H1 (cell line): ENCODE measurements at places on chromosomes 1 and 21. TPM values are rescaled to one million over a fixed set of nuclear protein-coding genes. Genes with fewer than 3 reads are reported as not detected.
A peak's percentile ranks its signal among the peaks of the same experiment; 100 is the strongest.

DNA sequence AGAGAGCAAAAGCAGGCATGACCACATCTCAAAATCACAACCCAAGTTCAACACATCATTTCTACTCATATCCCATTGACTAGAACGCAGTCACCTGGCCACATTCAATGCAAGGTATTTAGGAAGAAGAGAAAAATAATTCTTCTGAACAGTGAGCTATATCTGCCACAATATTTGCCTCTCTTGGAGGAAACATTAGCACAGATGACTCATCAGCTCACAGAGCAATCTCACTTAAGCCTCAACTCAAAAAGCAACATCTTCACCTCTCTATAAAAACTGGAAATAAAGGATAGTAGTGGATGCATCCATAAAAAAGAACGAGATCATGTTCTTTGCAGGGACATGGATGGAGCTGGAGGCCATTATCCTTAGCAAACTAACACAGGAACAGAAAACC, 143.9 kb upstream of the FMN2 start:
- DNase-seq, result no peak

DNA sequence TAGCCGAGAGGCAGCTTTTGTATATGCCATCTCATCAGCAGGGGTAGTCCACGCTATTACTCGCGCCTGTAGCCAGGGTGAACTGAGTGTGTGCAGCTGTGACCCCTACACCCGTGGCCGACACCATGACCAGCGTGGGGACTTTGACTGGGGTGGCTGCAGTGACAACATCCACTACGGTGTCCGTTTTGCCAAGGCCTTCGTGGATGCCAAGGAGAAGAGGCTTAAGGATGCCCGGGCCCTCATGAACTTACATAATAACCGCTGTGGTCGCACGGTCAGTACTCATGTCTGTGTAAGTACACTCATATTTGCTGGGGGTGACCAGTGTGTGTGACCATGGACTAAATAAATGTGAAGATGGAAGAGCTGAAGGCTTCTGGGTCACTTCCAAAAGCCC, 7.4 kb downstream of the WNT2B start:
- DNase-seq, result no peak

DNA sequence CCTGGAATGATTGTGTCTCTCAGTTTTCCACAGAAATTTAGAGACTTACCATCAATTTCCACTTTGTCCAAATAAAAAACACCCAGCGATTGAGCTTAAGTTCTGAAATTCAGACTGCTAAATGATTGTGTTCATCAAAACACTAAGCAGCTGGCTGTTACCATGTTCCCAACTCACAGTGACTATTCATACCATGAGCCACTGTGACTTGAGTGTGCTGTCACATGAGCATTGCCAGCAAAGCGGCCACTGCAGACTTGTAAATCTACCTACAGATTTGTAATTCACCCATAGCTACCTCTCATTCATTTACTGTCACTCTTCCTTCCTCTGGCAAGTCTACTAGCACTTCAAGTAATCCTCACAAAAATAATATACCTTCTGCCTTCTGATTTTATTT, 17.2 kb upstream of the PRKAB2 start:
- no peak for DNase-seq

DNA sequence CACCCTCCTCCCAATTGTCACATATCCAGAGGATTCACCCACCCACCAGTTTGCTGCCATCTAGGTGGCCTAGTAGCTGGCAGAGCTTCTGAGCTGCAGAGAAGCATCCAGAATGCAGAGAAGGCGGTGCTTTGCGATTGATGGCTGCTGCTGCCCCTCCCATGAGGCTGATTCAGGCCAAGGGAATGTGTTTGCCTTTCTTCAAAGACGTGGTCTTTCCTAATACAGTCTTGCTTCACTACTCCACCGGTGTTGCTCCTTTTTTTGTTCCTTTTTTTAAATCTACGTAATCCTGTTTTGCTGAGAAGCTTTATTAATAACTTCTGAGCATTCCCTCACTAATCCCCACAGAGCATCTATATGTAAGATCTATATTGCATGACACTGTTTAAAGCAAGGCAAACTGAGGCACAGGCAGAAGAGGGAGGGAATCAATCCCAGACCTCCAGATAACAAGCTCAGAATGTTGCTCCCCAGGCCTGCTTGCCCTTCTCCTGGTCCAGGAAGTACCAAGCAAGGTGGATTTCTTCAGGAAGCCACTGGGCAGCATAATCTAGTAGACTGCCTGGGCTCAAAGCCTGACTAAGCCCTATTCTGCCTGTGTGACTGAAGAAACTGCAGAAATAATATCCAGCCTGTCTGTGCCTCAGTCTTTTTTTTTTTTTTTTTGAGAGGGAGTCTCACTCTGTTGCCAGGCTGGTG, 275.5 kb upstream of the FMN2 start:
- DNase-seq, result no peak

GRCh38 chr1:99441299-99442095, 177.2 kb downstream of the PLPPR4 start:
- DNase-seq, result no peak

DNA sequence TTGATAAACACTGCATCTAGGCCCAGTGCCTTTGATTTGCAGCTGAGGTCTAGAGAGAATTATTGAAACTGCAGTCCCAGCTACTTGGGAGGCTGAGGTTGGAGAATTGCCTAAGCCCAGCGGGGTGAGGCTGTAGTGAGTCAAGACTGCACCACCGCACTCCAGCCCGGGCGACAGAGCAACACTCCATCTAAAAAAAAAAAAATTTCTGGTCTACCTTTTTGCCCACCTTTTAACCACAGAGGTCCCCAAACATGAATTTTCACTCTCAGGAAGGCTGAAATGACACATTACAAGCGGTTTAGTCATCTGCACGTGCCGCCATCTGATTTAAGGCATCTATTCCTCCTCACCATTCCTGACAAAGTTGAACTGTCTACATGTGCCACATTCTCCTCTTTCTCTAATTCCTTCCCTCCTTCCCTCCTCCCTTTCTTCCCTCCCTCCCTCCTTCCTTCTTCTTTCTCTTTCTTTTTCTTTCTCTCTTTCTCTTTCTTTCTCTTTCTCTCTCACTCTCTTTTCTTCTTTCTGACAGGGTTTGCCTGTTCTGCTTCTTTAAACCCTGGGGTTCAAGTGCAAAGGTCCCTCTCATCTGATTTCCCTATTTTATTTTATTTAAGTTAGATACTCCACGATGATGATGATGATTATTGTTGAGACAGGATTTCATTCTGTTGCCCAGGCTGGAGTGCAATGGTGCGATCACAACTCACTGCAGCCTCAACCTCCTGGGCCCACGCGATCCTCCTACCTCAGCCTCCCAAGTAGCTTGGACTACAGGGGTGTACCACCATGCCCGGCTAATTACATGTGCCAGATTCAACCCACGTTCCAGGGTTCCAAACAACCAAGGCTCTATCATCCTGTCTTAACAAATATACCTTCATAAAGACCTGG, 3.0 kb upstream of the SOD1 start:
- DNase-seq, result no peak

DNA sequence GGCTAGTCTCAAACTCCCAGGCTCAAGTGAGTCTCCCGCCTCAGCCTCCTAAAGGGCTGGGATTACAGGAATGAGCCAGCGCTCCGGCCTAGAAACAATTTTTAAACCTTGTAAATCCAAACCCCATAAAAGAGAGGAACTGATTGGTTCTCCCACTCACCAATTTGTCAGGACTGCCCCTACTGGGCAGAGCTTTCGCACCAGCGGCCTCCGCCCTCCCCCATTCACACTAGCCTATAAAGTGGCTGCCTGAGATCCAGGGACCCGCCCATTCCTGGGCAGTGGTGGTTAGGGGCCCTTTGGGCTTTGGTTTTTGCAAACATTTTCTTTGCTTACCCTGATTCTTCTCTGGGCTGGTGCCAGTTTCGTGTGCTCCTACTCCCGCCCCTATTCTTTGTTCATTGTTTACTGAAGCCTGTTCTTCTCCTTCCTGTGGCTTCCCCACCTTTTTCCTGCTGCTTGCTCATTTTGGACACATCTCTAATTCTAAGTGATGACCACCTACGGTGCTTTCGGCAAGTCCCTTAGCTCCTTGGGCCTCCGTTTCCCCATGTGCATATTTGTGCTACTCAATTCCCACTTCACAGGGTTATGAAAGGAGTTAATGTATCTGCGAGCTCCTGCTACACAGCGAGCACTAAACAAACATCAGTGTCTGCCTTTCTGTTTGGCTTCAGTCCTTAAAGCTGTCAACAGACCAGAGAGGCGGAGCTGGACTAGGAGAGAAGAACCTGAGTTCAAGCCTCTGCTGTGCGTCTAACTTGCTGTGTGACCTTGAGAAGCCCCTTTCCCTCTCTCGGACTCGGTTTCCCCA, 39.8 kb upstream of the CLIC4 start:
- peak; percentile 82 for DNase-seq

The CFHR3 gene
- polyA plus RNA-seq, result 0.08 and 0.20 TPM in 2 replicates

- DNase-seq, result peak; percentile 38
These were observed 32.2 kb downstream of the BATF3 start for GRCh38 chr1:212667223-212668139.

The SAMD13 gene
- polyA plus RNA-seq, result 0.66 and 0.86 TPM in 2 replicates

GRCh38 chr1:39061951-39062350, 35.8 kb downstream of the NDUFS5 start:
- no peak for DNase-seq

The GPR52 gene
- polyA plus RNA-seq, result 0.19 and 0.24 TPM in 2 replicates

The PERM1 gene
- polyA plus RNA-seq, result not detected in 2 replicates

The FAM151A gene
- polyA plus RNA-seq, result 0.08 TPM in 1 of 2 replicates, not detected in the other

DNA sequence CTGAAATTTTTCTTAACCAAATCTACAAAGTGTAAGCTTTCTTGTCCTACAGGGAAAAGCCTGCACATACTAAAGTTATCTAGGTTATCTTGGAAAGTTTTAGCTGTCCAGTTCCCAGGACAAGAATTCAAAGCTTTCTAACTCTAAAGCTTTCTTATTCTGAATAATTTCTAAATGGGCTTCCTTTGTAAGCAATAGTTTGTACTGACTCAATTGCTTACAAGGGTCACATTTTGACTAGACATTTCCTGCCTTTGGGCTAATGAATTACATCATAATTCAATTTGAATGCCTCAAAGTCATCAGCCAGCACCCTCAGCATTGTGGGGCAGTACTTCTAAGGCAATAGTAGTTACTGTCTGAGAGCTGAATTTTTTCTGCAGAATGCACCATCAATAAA, 223.0 kb downstream of the LTN1 start:
- DNase-seq, result no peak

- no peak for DNase-seq
These were observed 209.6 kb downstream of the BACH1 start for GRCh38 chr21:29508301-29508700.

- no peak for DNase-seq
These were observed 21.5 kb downstream of the ABCB10 start for GRCh38 chr1:229536982-229537381.

DNA sequence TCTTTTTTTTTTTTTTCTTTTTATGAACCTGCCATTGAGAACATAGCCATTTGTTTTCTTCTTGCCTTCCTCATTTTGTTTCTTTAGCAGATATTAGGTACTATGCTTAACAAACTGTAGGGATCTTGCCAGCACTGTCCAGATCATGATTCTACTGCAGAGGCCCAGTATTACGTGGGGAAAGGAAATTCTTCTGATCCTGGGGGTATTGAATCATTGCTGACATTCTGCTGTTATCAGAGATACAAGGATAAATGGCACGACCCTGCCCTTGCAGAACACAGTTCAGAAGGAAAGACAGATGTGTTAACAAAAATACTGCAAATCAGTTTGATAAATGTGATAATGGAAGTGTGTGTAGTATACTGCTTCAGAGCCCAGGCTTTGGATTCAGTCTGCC, 56.2 kb downstream of the BTBD8 start:
- no peak for DNase-seq

- no peak for DNase-seq
These were observed 11.7 kb upstream of the AK2 start for GRCh38 chr1:33048426-33048825.

GRCh38 chr1:205678286-205679111, 1.8 kb downstream of the SLC45A3 start:
- DNase-seq, result no peak

DNA sequence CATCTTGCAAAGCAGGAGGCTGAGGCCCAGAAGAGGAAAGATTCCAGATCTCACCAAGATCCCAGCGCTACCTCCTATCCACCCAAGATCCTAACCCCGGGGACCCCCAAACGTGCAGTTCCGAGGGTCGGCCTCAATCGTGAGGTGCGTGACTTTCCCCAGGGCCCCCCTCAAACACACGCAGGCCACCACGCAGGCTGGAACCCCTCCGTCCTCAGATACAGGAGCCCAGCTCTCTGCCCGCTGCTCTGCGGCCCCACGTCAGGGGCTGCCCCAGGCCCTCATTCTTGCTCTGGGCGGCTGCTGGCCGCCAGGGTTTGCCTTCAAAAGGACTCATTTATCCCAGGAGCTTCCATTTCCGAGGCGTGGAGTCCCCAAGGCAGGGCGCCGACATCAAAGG, 39.9 kb downstream of the KRTAP10-1 start:
- DNase-seq, result no peak

DNA sequence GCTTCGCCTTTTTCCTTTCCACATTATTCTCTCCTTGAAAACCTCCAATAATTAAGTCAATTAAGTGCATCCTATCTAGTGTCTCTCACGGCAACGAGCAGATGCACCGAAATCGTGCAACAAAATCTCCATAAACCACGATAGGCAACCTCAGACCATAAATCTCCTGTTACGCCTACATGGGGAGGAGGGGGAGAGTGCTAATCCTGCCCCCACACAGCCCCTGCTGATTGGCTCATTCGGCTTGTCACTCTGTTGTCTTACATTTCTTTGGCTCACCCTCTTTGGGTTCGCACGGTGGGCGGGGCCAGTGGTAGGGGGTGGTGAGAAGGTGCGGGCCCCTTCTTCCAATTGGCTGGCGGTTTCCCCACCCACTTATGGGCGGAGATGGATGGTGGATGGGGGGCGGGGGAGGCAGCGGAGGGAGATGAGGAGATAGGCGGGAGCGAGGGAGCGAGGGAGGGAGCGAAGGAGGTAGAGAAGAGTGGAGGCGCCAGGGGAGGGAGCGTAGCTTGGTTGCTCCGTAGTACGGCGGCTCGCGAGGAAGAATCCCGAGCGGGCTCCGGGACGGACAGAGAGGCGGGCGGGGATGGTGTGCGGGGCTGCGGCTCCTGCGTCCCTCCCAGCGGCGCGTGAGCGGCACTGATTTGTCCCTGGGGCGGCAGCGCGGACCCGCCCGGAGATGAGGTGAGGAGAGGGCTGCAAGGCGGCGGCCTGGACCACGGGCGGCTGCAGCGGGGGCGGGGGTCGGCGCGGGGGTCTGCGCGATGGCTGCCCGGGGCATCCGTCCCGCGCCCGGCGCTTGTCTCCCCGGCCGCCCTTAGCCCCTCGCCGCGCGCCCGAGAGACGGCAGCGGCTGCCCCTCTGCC, at the start of gene ITSN1:
TSS of gene ITSN1 (plus strand) at position 475 of the 869 bp plus-strand sequence. CDS start 76,328 bp downstream, outside the sequence.
- DNase-seq, result peak; percentile 98

DNA sequence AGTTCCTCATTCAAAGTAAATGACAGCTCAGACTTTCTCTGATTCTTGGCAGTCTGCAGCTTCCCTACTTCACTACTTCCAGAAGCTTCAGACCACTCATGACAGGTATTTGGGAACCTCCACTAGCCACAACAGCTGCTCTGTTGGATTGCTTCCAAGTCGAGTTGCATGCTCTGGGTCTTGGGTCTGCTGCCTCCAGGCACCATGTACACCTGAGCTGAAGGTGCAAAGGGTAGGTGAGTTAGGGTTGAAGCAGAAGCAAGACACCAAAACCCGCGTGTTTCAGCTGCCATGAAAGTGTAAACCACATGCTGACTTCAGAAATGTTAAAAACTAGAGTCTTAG, 62.7 kb downstream of the ZNF684 start:
- no peak for DNase-seq

The PDE9A gene
- 39.2 and 46.7 TPM in 2 replicates for polyA plus RNA-seq

The KRTAP21-2 gene
- polyA plus RNA-seq, result not detected in 2 replicates
